WERI-Rb-1 (cell line): ENCODE measurements at places on chromosomes 13 and 19.

GRCh38 chr13:43362556-43362955 is 339.2 kb downstream of the DNAJC15 start:
- no peak for DNase-seq

DNA sequence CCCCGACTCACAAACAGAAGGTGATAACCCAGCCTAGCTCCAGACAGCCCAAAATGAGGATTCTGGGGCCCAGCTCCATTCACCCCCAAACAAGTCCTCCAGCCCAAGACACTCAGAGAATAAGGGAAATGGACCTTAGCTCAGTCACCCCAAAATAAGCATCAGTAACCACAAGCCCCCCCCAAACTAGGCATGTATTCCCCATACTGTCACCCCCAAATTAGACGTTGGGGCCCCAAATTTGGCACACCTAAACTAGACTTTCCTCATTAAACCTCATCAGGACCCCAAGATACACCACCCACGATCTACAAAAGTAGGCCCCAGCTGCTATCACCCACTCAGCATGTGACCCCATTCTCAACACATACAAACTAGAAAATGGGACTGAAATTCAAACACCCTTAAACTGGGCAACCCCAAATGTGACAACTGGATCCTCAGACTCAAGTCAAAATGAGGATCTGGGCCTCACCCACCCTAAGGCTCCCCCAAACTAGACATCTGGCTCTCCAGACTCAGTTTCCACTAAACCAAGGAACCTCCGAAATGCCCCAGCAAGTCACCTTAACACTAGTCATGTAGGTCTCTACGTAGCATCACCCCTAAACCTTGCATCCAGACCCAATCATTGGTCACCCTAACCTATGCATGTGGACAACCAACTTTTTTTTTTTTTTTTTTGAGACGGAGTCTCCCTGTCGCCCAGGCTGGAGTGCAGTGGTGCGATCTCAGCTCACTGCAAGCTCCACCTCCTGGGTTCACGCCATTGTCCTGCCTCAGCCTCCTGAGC is 13.4 kb upstream of the ERFL start:
- DNase-seq: no peak

GRCh38 chr13:22960827-22961226 is 220.0 kb upstream of the SGCG start:
- DNase-seq: no peak

GRCh38 chr13:50208826-50209335 is 193.6 kb downstream of the KCNRG start:
- no peak for DNase-seq

- peak; percentile 26 for DNase-seq
These were observed 346.5 kb downstream of the ZNF536 start for GRCh38 chr19:30718707-30719106.

DNA sequence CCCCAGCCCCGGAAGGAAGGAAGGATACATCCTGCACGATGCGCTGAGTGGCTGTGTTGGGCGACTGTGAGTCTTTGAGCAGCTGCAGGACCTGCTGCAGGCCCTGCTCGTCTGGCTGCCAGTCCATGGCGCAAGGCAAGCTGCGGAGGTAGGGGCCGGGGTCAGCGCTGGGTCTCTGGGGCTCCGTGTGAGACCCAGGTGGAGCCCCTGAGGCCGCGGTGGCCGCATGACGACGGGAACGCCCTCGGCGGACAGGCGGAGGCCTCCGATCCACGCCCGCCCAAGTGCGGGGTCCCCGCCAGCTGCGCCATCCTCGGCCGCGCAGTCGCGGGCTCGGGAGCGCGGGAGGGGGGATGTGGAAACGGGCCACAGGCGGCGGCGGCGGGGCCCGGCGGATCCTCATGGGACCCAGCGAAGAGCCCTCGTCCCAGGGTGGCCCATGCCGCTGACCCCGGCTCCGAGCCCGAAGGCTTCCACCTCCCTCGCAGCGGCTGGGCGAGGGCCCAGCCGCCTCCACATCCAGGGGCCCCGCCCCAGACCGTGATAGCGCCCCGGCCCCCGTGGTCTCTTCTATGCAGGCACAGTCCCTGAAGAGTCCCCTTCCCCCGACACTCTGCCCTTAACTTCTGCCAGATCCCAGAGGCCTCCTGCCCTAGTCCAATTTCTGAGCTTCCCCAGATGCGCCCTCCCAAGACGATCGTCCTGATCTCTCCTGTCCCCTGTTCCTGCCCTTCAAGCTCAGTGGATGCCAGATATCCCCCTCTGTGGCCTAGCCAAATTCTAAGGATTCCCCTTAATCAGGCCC is 2.7 kb downstream of the TNPO2 start:
- DNase-seq: no peak

DNA sequence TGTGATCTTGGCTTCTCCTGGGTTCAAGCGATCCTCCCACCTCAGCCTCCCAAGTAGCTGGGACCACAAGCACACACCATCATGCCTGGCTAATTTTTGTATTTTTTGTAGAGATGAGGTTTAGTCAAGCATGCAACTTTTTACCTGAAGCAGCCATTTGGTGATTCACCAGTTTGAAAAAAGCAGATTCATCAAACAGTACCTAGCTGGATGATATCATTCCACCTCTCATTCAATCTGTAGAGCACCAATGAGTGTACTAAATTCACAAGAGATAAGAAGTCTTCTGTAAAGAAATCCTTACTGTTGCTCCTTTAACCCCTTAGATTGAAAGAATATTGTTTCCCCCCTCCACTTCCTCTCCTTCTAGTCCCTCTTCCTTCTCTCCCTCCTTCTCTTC is 261.1 kb upstream of the RFC3 start:
- DNase-seq: no peak

- DNase-seq: no peak
These were observed 24.3 kb upstream of the MYDGF start for GRCh38 chr19:4694211-4694987.

- no peak for DNase-seq
These were observed 108.3 kb downstream of the SLITRK1 start for GRCh38 chr13:83773961-83774360.

- no peak for DNase-seq
These were observed 63.4 kb downstream of the ZNF726 start for GRCh38 chr19:23978068-23978467.

- DNase-seq: no peak
These were observed 10.3 kb upstream of the ZNF83 start for GRCh38 chr19:52648336-52649016.
